ENCODE measurements at places on chromosomes 5 and 9. TPM values are rescaled to one million over a fixed set of nuclear protein-coding genes. Genes with fewer than 3 reads are reported as not detected.

SLC6A18 gene
- not detected for total RNA-seq

ANKRD34B gene
- total RNA-seq, result not detected

- DNase-seq, result no peak
These were observed 22.7 kb upstream of the COL5A1 start for GRCh38 chr9:134618833-134619447.

DNA sequence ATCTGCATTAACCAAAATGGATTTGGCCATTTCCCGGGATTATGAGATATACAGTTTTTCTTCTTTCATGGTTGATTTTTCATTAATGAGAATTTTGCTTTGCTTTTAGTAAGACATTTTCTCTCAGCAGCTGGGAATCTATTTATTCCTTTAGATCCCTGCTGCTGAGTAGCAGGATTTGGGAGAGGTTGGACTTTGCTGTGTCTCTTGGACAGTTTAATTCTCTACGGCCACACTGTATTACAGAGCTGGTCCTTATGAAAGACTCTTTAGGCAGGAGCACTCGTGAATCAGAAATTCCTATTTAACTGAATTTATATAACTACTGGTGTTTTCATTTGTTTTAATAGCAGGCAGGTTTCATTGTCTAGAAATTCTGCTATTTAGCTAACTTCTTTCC lies 1.6 kb downstream of the UNC13B start:
- DNase-seq, result no peak

DNA sequence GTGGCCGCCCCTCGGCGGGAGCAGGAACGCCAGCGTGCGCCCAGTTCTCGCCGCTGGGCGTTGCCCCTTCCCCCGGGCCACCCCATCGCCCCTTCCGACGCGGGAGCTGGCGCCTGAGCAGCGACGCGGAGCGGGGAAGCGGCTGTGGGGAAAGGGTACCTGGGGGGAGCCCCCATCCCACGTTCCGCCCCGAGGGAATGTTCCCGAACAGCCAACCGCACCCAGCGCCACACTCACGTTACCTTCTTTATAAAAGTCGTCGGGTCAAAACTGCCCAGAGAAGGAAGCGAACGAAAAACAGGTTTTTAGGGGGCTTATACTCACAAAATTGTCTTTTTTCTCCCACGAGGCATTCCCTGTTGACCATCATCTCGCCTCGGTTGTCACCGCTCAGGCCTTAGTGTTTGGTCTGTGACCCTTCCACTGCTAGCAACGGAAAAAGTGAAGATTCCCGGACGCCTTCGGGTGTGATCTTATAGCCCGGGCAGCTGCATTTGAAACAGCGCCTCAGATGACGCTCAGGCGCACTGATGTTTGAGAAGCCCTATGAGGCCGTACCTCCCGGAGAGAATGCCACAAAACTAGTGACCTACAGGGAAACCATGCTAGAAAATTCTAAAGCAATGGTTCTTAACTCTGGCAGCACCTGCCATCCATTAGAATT lies 475 bp upstream of the GOLM1 start:
- no peak for DNase-seq

GRCh38 chr5:74153255-74153790 lies 487.2 kb downstream of the ENC1 start:
- no peak for DNase-seq

- DNase-seq, result peak; percentile 16
These were observed 147.8 kb downstream of the MAST4 start for GRCh38 chr5:66744040-66744439.

- DNase-seq, result peak; percentile 53
These were observed 222.9 kb downstream of the PSAT1 start for GRCh38 chr9:78519786-78520185.

DNA sequence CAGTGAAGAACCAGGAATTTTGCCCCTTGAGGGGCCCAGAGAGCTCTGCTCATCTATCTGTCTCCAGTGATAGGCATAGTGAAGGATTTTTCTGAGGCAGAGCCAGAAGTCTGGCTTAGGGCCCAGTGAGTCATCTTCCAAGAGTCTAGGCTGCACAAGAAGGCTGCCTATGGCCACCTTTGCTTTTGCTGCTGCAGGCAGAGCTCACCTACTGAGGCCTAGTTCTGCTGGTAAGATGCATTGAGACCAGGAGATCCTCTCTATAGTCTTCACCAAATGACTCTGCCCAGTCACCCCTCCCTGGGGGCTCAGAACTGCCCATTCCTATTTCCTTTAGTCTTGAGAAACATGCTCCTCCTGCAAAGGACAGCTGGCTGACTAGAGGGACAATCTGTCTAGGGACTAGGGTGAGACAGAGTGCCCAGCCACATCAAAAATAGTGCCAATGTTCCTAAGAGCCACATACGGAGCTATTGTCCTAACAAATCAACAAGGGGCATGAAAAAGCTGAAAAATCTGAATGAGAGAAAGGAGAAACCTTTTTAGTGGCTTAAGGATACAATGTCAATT lies 40.3 kb upstream of the CDKN2AIPNL start:
- peak; percentile 85 for DNase-seq

- peak; percentile 83 for DNase-seq
These were observed 402.7 kb downstream of the SPOCK1 start for GRCh38 chr5:137096149-137097103.

GRCh38 chr9:734831-735511 lies 106.5 kb upstream of the DMRT1 start:
- DNase-seq, result peak; percentile 39

DNA sequence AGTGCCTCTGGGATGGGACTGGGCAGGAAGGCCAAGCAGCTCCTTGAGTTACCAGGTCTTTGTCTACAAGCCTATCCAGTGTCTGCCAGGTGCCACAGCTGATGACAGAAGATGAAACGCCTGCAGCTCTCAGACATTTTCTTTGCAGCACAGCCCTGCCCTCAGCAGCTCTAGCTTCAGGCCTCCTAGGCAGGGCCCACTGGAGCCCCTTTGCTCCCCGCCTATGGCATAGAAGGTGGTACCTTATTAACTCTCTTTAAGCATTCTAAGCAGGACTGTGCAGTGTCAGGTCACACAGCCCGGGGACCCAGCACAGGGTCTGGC lies 1.3 kb upstream of the SKP1 start:
- DNase-seq, result no peak

DNA sequence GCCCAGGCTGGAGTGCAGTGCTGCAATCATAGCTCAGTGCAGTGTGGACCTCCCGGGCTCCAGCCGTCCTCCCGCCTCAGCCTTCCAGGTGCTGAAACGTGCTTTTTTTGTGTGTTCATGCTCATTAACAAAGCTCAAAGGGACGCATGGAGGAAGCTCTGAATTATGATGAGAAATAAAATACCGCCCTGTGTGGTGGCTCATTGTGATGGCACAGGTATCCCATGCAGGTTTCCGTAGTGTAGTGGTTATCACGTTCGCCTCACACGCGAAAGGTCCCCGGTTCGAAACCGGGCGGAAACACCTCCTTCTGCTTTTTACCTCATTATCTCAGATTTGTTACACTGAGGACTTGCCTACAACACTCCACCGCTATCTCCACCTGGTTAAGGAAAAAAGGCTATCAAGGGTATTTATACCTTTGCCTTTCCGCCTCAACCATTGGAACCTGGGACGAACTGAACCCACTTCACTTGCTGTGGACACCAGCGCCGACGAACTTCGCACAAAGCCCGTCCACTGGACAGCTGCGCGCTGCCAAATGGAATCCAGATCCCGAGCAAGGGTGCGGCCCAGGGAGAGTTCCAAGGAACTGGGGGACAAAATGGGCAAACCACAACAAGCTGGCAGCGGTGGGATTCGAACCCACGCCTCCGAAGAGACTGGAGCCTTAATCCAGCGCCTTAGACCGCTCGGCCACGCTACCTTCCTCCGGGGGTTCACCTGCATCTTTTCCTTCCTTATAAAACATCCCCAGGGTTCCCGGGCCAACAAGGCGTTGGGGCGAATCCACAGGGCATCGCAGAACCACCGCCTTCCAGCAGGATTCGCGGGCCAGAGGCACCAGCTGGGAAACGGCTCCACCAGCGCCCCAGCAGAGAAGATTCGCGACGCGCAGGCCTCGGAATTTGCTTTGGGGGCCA lies 26.3 kb downstream of the OR2V2 start:
- DNase-seq, result peak; percentile 54
